H4 (cell line): ENCODE measurements at places on chromosomes 11 and 22. TPM values are rescaled to one million over a fixed set of nuclear protein-coding genes. Genes with fewer than 3 reads are reported as not detected.

- DNase-seq, result no peak
Observed at GRCh38 chr11:14125529-14125928, 163.0 kb downstream of the SPON1 start.

DNA sequence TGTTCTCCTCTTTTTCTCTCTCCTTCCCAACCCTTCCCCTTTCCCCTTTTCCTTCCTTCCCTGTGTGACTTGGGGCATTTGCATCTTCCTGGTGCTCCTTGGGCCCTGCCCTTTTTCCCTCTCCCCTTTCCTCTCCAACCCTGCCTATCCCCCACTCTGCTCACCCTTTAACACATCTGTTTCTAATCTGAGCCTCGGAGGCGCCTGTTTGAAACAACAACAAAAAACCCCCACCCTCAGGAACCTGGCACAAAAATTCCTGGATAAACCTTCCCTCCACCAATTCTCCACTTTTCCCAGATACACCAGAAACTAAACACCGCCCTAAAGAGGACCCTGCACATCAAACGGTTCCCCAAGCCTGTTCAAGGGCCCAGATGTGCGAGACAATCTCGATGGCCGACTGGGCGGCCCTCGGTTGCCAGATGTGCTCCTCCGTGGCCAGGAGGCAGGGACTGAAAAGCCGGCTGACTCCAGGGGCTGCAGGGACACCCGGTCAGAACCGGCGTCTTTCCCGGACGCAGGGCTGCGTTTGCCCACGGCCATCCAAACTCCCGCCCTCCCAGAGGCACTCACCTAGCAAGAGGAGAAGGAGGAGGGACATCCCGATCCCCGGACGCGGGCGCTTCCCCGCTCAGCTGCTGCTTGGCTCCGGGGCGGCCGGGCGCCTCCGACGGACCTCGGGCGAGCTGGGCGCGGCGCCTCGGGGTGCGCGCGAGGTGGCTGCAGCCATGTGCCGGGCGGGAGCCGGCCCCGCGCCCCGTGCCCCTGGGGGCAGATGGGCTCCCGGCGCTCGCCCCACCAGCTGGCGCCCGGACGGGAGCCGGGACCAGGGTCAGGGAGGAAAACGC, 486 bp downstream of the CLMP start:
- DNase-seq, result peak; percentile 33

DNA sequence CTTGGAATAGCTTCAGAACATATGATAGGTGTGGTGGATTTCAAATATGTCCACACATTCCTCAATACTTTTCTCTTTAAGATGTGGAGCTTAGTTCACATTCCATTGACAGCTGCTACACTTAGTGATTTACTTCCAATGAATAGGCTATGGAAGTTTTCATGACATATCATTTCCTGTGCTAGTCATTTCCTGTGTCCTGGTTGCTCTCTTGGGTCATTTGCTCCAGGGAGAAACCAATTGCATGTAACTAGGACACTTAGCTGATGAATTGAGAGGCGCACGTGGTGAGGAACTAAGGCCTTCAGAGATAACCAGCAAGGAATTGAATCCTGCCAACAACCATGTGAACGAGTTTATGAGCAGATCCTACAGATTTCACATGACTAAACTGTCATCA, 120.9 kb downstream of the SLC17A6 start:
- peak; percentile 27 for DNase-seq

DNA sequence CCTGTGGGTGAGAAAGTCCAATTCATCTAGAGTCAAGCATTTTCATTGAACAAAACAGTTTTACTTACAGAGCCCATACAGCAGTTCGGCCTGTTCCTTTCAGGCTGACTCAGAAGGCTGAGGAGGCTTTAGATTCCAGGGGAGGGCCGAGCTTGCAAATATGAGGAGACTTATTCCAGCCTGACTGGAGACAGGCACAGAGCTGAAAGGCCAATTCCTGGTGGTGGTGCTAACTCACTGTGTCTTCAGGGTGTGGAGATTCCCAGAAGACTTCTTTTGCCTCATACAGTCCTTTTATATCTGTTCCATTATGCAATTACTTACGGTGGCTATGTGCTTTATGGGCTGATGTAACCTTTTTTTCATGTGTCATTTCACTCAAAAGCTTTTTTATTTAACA, at the start of gene OR51E2:
OR51E2 (minus strand) TSS at position 269 of the 400 bp plus-strand sequence. CDS start 15,142 bp downstream, outside the sequence.
- peak; percentile 40 for DNase-seq

- DNase-seq, result no peak
Observed at GRCh38 chr22:38754751-38755154, 1.0 kb downstream of the SUN2 start.

DNA sequence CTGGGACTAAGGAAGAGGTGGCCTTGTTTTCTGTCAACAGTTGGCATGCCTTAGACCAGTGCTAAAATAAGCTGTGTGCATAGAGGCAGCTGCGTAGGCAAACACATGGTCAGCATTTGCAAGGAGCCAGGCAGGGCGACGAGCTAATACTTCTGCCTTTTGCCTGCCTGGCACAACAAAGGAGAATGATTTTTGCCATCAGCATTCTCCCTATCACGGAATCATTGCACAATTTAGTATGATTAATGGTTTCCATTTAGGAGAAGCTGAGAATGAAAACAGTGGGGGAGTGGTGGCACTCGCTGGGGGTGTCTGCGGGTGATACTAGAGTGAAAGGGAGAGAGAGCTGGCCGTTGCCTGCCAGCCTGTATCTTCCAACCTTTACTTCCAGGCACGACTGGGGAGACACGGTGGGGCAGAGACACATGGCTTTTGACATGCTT, 336.0 kb downstream of the CADM1 start:
- no peak for DNase-seq

- DNase-seq, result no peak
Observed at GRCh38 chr11:73944901-73945300, 5.9 kb upstream of the DNAJB13 start.

DNA sequence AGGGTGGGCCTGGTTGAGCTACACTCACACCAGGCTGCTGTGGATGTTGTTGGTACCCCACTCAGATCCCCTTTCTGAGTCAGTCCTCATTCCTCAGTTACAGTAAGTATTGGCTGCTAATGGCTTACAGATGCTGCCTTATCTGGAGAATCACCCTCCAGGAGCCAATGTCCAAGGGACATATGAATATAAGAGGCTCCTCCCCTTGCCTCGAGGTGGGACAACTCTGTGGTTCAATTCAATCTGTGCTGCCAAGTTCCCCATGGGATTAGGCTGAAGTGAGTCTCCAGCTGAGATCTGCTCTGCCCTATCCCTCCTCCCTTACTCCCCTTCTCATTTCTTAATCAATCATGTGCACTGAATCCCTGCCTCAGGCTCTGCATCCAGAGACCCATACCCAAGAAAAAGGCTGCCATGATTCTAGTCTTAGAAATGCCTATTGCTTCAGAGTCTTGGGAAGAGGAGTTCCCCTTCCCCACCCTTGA, 168.8 kb upstream of the SYT13 start:
- DNase-seq, result no peak

DNA sequence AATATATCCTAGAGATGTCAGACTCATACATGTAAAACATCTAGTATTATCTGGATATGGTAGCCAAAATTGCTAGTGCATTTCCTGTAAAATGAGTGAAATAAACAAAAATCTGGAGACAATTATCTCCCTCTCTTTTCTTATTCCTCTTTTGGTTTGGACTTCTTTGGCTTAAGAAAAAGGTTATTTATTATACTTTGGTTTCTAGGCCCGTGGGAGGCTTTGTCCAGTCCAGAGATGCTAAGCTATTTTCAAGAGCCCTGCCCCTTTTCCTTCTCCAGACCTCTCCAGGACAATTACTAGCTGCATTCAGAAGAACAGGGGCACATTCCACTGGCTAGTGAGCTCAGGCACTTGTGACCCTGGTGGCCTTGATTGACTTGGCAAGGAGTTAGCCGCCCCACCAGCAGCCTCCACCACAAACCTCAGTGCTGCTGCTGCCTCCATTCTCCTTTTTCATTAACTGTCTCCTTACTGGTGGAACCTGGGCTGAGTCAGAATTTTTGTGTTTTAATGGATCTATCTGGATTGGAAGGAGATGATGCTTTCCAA, 747.3 kb upstream of the TENM4 start:
- DNase-seq, result no peak

- no peak for DNase-seq
Observed at GRCh38 chr11:134406264-134407185, 5.5 kb downstream of the B3GAT1 start.

DNA sequence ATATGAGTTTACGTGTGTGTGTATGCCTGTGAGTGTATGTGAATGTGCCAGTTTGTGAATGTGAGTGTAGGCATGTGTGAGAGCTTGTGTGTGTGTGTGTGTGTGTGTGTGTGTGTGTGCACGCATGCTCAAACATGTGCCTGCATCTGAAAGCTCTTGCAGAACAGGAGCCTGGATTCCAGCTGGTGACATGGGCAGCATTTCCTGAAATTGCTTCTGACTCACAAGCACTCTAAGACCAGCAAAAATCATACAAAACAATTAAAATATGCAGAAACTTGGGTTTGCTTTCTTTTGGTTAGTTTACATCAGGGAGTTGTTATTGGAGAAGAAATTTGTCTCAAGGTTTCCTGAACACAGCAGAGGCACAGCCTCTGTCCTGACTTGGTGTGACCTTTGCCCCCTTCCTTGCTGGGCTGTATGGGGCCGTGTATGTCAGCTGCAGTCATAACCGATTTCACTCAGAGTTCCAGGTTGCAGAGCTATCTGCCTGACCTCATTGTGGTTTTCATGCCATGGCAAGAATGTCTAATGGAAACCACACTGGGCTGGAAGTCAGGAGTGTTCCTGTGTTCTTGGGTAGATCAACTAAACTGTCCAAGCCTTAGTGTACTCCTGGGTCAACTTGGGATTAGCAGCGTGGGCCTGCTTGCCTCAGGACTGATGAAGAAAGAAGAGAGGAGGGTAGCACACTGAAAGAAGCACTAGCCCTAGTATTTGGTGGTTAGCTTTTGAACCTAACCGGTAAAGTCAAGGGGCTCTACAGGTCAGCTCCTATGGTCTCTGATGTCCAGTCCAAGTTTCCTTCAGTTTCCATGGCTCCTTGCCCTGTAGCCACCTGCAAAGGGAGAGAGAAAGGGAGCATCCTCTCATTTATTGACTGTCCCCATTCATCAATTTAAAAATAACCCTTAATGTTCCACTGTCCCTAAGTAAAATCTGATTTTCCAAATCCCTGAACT, 143.7 kb downstream of the SNX19 start:
- DNase-seq, result peak; percentile 95

SMARCB1 gene
- total RNA-seq, result 50.9 and 61.2 TPM in 2 replicates

FIBIN gene
- total RNA-seq, result 5.7 and 7.4 TPM in 2 replicates

OR8D4 gene
- total RNA-seq, result not detected in 2 replicates

C11orf87 gene
- total RNA-seq, result not detected in 2 replicates

VPREB1 gene
- total RNA-seq, result not detected in 2 replicates
